ENCODE measurements at places on chromosomes 5 and 9.

DNA sequence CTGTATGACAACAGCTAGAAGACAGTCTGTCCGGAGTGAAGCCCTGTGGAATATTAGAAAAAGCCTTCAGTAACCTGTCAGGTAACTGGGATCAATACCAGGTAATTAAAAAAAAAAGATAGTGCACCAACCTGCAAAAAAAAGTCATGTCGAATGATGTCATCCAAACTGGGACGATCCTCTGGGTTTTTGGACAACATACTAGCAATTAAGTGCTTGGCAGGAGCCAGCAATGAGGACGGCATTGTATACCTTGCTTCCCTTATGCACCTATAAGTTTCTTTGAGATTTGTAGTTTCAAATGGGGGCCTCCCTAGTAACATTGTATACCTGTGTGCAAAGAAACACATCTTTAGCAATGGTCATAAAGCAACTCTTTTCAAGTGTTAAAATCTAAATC is 2.8 kb downstream of the PLK2 start:
- DNase-seq: no peak

DNA sequence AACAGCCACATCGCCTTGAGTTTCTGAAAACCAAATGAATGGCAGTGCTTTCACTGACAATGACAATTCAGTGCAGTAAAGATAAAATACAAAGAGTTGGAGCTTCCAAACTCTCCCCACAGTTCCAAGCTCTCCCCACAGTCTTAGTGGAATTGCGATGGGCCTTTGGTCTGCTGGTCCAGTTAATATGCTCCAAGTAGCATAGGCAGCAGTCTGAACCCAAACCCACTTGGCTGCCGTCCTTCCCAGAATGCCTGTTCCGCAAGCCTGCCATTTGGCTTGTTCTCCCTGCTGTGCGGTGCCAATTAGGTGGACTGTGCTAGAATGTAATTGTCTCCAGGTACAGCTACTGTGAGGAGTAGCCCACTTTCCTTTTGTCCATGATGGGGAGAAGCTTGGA is 250.1 kb downstream of the GOLPH3 start:
- no peak for DNase-seq

- no peak for DNase-seq
These were observed 93.6 kb upstream of the TNC start for GRCh38 chr9:115211413-115212124.

DNA sequence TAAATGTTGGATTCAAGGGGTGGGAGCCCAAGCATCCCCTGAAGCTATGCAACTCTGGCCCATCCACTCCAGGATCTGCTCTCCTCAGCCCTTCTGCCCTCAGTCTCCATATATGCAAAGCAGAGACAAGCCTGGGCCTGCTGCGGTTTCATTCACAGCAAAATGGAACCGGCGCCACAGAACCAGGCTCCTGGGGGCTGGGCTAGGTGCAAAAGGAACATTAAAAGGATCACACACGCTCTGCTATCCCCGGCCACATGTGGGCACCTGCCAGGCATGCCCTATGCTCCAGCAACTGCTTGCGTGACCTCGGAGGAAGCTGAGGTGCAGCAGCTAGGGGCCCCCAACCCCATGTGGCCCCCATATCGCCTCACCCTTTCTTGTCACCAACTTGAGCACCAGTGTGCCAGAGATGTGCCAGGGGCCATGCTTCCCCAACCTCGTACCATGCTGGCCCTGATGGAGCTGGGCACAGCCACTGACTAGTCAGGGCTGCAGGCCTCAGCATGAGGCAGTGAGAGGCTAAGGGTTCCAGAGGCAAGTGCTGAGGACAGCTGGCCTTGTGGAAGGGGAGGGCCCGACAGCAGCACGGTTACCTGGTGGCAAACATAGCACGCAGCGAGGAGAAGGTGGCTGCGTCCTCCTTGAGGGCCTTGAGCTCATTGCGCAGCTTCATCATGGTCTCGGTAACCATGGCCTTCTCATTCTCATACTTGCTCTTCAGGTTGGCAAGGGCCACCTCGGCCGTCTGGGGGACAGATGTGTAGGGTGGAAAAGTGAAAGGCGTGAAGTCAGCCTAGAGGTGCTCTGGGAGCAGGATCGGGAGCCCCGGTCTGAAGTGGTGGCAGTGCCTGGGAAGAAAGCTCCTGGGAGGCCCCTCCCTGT is 47.2 kb downstream of the BICD2 start:
- DNase-seq: no peak

DNA sequence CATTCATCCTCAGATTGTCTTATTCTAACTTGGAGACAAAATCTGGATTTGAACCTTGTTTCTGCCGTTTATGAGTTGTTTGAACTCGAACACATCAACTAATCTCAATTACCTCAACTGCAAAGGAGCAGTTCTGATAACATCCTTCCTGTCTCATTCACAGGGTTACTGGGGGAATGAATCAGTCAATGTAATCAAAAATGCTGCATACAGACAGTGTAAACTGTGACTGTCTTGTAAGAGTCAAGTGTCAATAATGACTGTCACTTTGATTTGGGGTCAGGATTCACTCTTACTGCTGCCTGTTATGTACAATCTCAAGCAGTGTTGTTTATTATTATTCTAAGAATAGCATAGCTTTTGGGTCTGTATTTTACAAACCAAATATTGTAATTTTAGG is 273.8 kb downstream of the DOCK8 start:
- DNase-seq: no peak

DNA sequence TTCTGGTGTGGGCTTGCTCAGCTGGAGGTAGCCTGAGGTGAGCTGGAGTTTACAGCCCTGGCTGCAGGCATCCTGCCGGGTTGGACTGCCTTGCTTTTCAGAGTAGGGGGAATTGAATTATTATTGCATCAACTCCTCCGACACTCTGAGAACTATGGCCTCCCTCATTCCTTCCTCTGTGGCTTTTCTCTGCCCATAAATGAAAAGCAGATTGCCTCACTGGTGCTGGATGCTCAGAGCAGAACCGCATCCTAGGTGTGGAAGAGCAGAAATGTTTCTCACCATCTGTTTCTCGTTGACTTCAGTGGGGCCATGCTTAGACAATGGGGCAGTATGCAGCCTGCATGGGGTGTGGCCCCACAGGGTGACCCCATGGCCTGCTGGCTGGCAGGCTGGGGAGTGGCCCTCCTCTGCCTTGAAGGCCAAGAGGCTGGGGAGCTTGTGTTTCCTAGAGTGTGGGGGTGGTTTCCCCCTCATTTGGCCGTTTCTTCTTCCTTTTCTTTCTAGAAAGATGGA is 27.3 kb upstream of the TGFBI start:
- no peak for DNase-seq

DNA sequence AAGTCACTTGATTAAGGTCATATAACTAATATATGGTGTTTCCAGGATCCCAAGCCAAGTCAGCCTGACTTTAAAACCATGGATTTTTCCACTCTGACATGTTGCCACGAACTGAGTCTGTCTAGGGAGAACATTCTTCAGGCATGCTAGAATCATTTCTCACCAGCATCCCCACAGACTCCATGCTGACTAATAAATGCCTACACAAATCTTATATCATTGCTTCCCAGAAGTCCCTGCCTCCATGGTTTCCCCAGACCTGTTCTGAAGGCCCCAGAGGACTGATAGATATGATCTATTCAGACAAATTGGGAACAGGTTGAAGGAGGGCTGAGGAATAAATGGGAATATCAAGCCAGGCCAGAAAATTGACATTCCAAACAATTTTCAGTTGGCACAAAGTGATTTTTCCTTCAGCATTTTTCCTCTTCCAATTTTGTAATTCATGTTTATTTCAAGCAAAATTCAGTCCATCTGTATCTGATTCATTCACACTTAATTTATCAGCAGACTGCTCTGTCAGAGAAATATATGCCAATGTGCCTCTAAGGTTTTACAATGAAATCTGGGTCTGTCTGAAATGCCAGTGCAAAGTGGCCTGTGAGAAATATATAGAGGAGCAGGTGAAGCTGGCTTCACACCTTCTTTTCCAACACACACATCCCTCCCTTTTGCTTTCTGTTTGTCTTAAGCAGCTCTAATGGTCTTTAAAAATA is 413.6 kb upstream of the TNC start:
- DNase-seq: no peak

- no peak for DNase-seq
These were observed 79.3 kb downstream of the TLE1 start for GRCh38 chr9:81609782-81610739.
